Left hindlimb (tissue), 1 donor: ENCODE measurements at places on chromosomes 5 and 9.

GRCh38 chr5:14178091-14178490 is 34.9 kb downstream of the TRIO start:
- no peak for DNase-seq

- DNase-seq, result no peak
Measured at GRCh38 chr9:74138182-74138581, 359.0 kb upstream of the RORB start.

DNA sequence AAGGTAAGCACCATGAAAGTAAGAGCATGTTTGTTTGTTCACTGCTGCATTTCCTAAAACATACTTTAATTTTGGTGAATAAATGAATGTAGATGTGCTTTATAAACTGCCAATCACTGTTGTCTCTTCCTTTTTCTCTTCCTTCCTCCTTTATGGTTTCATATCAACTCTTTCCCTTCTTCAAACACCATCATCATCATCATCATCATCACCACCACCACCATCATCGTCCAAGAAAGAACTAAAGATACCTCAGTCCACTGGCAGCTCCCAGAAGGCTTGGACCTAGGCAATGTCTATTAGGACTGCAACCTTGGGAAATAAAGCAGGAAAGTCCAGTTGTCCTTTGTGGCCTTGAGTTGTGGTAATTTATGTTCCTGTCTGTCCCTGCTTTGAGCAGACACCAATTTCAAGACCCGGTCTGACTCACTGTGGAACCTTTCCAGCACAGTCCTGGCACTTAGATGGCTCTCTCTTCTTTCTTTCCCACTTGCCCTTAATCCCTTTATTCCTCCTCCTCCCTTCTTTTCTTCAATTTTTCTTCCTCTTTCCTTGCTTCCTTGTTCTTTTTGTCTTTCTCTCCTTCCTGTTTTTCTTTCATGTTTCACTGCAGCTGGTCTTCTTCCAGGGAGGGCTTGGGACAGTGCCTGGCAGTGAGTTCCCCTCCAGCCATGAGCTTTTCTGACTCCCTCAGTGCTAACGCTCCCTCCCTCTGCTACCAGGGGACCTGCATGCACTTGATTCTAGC is 99.3 kb downstream of the ANGPTL2 start:
- no peak for DNase-seq

- no peak for DNase-seq
Measured at GRCh38 chr9:18012170-18012569, 433.3 kb downstream of the SH3GL2 start.

DNA sequence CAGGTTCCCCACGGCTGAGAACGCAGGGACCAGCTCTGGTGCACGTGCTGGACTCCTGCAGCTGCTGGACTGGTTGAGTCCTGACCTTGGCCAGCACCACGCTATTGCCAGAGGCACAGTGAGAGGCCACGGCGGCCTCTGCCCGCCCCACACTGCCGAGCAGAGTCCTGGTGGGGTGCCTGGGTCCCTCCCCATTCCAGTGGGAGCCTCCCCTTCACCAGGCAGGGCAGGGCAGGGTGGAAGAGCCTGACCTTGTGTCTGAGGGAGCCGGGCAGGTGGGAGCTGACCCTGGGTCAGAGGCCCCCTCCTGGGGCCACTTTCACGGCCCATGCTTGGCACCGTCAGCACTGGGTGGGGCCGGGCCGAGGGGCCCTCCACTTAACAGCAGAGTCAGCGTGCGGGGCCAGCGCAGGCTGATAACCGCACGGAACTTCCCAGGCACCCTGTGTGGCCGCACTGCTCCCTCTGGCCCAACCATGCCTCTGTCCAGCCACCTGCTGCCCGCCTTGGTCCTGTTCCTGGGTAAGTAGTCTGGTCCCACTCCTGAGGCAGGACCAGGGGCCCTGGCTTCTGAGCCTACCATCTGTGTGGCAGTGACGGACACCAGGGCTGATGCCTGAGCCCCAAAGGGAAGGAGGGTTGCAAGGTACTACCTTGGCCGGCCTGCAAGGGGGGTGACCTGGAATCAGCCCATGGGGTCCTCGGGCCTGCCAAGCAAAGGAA is at the start of gene MAMDC4:
Gene MAMDC4, plus strand, starts transcription at position 406 of the 723 bp plus-strand sequence. Its CDS starts 71 bp downstream, at position 477.
- DNase-seq, result peak; percentile 23

GRCh38 chr9:14993061-14993800 is 83.0 kb upstream of the FREM1 start:
- peak; percentile 94 for DNase-seq

- peak; percentile 96 for DNase-seq
Measured at GRCh38 chr9:95143591-95144561, 173.6 kb downstream of the FANCC start.

DNA sequence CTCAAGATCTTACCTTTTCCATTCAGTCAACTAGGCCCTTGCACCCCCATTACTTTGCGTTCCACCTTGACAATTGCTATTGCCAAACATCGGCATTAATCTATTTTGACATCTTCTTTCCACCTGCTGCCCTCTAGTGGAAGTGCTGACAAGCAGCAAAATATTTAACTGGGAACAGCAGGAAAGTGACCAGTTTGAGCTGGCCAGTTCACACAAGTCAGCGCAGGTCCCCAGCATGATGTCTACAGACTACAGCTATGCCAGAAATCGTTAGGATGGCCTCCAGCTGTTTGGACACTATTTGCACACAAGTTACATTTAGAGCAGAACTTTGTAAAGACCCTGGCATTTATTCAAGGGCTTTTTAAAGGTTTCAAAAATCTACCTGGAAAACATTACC is 160.1 kb downstream of the GHR start:
- no peak for DNase-seq

GRCh38 chr5:142432961-142433360 is 108.1 kb upstream of the SPRY4 start:
- no peak for DNase-seq

GRCh38 chr5:137612576-137612975 is 113.5 kb upstream of the SPOCK1 start:
- DNase-seq, result no peak

DNA sequence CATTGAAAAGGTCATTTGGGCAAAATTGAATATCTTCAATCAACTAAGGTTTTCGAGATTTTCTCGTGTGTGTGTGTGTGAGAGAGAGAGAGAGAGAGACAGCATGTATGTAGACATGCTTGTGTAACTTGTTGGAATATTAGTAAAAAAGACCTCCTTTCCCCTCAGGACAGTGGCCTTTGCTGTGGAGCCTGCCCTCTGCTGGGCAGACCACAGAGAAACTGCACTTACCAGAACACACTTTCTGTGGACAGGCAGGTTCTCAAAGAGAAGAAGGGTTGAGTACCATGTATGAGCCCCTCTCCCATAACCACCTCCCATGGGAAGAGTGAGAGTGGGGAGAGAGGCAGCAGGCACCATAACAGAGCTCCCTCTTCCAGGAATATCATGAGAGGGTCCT is 45.6 kb downstream of the CFAP90 start:
- no peak for DNase-seq

GRCh38 chr9:81871695-81872094 is 56.5 kb upstream of the SPATA31D4 start:
- no peak for DNase-seq

DNA sequence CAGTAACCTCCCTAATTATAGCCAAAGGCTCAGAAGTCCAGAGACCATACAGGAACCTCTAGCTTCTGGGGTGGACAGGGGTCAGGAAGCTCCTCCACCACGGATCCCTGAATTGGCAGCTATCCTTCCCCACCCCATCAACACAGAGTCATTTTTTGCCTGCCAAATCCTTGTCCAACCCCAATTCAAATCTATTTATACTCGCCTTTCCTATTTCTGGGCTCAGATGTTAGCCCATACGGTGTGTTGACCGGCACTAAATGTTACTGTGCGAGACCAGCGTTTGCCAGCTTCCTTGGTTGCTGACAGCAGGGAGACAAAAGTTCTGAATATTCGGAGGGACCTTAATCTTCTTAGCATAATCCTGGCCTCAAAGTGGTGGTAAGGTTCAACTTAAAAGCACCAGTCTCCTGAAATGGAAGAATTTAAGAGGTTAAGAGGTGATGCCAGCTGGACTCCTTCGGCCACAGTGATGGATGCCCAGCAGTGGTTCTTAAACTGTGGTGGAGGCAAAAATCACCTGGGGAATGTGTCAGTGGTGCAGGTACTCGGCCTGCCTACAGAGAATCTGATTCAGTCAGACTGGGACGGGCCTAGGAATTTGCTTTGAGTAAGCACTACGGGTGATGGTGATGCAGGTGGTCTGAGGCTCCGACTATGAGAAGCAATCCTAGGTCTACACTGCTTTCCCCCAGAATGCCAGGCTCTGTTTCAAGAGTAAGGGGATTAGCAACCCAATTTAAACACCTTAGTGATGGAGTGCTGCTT is 204.8 kb upstream of the MEF2C start:
- DNase-seq, result peak; percentile 71

DNA sequence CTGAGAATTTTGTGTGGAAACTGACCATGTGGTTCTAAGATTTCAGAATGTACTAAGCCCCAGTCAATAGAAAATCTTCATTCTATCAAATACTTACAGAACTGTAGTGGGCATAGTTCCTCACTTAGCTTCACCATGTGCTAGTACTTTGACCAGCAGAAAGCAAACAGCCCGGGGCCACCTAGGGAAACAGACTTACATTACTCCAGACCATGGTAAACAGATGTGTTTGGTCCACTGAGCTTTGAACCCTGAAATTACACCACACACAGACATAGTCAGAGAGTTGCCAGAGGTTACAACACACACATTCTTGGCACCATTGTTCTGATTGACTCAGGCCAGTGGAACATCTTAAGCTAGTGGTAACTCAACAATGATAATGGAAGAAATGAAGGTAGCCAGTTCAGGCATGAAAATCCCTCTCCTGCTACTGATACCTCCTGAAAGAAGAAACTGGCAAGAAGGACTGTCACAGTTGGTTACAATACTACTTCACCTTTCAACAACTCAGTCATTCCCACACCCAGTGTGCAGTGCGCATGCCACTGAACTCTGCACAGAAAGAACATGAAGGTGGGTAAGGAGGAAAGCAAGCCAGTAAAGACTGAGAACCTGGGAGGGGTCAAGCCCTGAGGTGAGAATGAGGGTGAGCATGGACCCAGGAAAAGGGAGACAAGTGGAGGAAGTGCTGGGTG is 18.7 kb upstream of the LECT2 start:
- DNase-seq, result no peak

DNA sequence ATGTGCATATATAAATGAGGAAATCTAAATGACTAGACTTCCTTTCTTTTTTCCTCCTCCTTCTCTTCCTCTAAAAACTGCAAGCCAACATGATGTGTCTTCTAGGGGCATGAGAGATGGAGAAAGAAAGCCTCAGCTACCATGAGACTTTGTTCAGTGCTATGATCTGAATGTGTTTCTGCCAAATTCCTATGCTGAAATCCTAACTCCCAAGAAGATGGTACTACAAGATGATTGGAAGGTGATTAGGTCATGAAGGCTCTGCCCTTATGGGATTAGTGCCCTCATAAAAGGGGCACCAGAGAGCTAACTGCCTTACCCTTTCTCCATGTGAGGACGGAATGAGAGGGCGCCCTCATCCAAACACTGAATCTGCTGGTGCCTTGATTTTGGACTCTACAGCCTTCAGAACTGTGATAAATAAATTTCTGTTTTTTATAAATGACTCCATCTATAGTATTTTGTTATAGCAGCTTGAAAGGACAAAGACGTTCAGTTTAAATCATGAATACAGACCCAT is 72.2 kb upstream of the IL6ST start:
- no peak for DNase-seq

GRCh38 chr5:120229036-120229435 is 235.1 kb upstream of the PRR16 start:
- no peak for DNase-seq

DNA sequence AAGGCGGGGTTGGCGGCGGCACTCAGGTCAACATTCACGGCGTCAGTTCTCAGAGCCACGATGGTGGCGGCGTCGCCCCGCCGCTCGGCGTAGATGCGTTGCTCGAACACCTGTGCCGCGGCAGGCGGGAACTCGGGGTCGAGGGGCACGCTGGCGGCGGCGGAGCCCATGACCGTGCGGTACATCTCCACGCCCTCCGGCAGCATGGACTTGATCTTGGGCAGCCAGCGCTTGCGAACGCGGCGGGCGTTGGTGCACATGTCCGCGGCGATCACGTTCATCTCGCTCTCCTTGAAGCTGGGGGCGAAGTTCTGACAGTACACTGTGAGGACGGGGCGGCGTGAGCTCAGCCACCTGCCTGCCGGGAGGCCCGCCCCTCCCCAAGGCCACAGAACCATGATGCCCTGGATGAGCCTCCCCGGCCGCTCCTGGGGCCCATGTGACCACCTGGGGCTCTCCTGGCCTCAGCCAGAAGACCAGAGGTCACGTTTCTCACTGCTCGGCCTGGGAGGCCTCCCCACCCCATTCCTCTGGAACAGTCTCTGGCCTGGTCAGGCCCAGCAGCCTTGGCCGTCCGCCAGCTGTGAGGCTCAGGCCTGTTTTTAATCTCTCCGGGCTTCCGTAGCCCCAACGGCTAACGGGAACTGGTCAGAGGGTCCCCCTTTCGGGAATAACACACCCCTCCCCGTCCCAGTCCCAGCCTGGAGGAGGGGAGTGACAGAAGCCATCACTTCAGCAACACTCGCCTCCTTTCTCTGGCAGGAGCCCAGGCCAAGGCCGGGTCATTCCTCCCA is 50.7 kb upstream of the UBAC1 start:
- DNase-seq, result peak; percentile 78

DNA sequence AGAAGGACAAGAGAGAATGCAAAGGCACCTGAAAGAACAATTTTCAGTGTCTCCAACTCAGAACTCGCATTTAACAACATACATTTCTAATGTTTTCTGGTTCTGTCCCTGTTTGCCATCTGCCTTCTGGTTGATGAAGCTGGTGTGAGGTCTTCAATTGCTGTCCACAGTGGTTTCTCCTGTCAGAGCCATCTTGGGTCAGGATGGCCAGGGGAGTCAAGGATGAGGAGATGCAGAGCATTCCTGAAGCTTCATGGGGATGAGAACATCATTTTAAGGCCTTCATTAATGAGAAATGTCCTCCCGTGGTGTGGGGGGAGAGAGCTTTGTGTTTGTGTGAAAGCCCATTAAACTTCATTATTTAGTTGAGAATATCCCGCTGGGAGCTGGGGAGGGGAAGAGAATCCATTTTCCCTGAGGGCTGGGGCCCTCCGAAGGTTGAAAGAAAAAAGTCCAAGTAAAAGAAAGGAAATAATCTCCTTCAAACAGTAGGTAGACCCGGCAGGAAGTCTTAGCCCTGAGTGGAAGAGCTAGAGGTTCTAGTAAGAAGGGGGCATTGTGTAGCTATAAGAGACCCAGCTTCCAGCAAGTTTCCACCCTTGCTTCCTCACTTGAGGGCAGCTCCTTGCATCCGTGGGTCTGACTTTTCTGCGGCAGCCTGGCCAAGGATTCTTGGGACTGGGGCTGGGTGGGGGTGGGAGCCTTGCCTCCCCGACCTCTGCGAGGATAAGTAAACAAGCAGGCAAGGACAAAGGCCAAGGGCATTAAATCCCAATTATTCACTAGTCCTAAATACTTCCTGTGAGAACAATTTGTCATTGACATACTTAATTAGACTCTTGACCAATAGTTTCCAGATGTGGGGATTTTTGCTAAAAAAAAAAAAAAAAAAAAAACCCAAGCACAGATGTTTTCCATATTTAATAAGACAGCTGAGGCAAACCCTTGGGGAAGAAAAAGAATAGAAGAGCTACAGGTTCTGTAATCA is 119.2 kb downstream of the MSX2 start:
- DNase-seq, result no peak

DNA sequence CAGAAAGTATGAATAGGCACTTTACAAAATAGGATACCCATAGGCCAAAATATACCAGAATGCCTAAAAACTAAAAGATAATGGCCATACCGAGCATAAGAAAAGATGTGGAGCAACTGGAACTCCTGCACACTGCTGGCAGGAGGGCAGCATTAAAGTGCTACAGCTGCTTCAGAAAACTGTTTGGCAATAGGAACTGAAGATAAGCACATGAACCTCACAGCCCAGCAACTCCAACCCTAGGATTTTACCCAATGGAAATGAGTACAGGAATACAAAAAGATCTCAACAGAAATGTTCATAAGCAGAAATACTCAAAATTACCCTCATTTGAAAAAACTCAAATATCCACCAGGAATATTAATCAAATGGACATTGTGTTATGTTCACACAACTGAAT is 209.3 kb downstream of the SPOCK1 start:
- DNase-seq, result no peak
